ENCODE measurements at places on chromosomes 12 and 14. TPM values are rescaled to one million over a fixed set of nuclear protein-coding genes. Genes with fewer than 3 reads are reported as not detected.

The TMEM233 gene
- total RNA-seq: not detected

The AJUBA gene
- 47.9 TPM for total RNA-seq

The PPM1H gene
- 0.59 TPM for total RNA-seq

The SPRYD4 gene
- total RNA-seq: 1.3 TPM

The MYF6 gene
- 0.45 TPM for total RNA-seq

The KCNMB4 gene
- 0.45 TPM for total RNA-seq

The POLE gene
- total RNA-seq: 22.4 TPM

The SDS gene
- total RNA-seq: not detected
